ENCODE measurements at places on chromosomes 2 and 18. TPM values are rescaled to one million over a fixed set of nuclear protein-coding genes. Genes with fewer than 3 reads are reported as not detected.

DNA sequence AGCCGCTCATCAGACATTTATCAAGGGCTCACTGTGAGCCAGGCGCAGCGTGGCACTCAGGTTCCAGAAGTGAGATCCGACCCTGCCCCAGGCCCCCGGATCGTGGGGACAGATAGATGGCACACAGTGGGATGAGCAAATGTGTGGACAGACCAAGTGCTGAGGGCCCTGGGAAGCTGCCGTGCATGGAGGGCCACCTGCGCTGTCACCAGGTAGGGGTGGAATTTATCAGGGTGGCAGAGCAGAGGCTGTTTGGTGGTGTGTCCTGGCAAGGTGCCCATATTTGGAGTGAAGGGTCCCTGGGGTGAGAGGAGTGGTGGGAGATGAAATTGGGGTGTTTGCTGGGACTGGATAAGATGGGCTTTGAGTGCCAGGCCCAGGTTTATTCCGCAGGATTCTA is 92.8 kb upstream of the HS6ST1 start:
- no peak for DNase-seq
- no peak overlapping the region for H3K27ac ChIP-seq
- no peaks in the 10 kb centered on the region for H3K36me3 ChIP-seq
- H3K4me1 ChIP-seq: no peaks in the 10 kb centered on the region

DNA sequence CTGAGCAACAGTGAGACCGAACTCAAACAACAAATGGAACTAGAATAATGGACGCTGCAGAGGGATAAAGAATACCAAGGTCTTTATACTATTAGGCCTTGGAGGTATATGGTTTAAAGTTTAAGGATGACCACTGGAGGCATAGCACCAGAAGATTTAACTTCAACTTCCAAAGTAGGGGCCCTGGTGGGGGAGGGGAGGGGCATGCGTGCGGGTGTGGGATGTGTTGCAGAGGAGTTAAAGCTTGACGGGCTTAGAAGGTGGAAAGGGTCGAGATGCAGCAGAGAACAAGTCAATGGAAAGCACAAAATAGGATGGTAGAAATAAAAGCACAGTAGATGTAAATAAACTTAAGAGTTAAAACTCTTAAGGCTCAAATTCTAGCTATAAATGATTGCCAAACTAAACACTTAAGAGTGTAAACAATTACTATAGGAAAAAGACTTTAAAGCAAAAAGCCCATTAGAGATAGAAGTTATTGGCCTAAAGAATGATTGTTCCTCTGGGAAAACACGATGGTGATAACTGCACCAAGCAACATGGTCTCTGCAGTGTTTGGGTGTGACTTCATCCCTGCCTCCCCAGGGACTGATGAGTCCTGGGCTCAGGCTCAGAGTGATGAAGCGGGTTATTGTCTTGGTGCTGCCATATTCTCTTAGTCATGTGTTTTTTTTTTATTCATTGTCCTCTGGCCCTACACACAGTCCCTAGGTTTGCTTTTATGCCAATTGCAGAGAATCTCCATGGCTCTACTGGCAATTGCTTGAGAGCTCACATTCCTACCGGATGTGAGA is 13.0 kb downstream of the RRM2 start:
- peaks cover 36% of the 10 kb centered on the region for H3K36me3 ChIP-seq
- H3K27me3 ChIP-seq: no peaks in the 10 kb centered on the region
- peaks cover 8% of the 10 kb centered on the region for H3K4me1 ChIP-seq
- no peak for DNase-seq
- peak overlapping the region; percentile 12 for H3K27ac ChIP-seq

DNA sequence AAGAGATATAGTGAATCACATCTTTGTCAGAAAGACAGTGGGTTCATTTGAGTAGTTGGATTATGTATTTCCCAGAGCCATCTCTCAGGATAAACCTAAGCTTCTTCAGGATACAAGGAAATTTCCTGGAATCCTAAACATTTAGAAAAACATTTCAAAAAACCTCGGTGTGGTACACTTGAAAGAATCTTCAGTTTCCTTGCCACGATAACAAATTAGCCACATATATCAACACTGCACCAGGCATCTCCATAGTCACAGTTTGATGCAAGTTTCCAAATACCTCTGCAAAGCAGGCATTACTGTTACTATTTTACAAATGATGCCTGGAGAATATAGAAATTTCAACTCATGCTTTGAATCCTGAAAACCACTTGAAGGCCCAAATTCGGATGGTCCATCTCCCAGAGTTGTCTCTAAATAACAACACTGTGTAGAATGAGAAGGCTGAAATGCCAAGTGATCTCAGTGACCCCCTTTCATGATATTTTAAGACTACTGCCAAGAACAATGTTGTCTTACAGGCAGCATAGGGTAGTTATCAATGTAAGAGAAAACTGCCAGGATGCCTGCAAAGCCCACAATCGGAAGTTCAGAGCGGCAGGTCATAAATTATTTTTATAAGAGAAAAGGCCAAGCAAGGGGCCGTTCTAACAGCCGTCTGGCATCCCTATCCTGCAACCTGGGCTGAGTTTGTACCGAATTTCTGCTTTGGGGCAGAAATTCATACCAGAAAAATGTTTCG is 307.9 kb downstream of the TXNL1 start:
- no peak overlapping the region for H3K27ac ChIP-seq
- no peaks in the 10 kb centered on the region for H3K27me3 ChIP-seq
- H3K36me3 ChIP-seq: no peaks in the 10 kb centered on the region
- no peak for DNase-seq
- no peak overlapping the region for H3K4me3 ChIP-seq

DNA sequence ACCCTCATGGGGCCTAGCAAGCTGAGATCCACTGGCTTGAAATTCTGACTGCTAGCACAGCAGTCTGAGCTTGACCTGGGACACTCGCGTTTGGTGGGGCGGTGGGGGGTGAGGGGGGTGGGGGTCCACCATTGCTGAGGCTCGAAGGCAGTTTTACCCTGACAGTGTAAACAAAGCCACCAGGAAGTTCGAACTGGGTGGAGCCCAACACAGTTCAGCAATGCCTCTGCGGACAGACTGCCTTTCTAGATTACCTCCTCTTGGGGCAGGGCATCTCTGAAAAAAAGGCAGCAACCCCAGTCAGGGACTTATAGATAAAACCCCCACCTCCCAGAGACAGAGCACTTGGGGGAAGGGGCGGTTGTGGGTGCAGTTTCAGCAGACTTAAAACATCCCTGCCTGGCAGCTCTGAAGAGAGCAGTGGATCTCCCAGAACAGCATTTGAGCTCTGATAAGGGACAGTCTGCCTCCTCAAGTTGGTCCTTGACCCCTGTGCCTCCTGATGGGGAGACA is 149.7 kb upstream of the TANK start:
- H3K4me3 ChIP-seq: no peak overlapping the region
- no peak for DNase-seq
- H3K27me3 ChIP-seq: peaks cover 12% of the 10 kb centered on the region
- peaks cover 5% of the 10 kb centered on the region for H3K36me3 ChIP-seq
- H3K27ac ChIP-seq: no peak overlapping the region

Gene TPGS2
- 83.2 TPM for total RNA-seq

DNA sequence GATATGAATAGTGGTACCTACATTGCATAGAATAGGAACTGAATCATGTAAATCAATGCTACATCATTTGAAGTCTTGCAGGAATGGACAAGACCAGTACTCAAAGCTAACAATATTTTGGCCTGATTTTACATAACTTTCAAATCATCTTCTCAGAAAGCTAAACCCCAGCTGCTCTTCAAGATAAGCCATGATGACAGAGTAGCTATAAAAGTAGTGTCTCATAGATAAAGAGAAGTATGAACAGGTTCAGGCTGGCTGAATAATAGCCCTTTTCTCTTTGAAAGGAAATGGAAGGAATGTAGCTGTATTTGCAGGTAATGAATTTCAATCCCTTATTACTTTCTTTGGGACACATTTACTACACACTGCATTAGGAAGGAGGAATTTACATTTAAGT is 28.2 kb downstream of the TSPYL6 start:
- peaks cover 13% of the 10 kb centered on the region for H3K36me3 ChIP-seq
- no peaks in the 10 kb centered on the region for H3K4me1 ChIP-seq
- no peak overlapping the region for H3K4me3 ChIP-seq
- no peaks in the 10 kb centered on the region for H3K27me3 ChIP-seq

DNA sequence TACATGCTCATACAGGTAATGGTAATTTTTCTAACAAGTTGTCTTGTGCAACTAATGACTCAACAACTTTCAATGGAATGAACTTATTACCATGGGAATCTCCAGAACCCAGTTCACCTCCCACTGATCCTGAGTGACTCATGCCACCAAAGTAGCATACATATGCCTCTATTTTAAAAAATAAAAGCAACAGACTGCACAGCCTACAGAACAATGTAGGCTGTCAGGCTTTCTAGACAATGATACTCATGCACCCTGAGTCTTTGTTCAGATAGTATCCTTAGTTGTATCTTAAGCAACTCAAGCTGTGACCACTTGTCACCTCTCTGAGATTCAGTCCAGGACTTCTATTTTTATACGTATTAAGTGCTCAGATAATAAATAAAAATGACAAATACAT is 531.0 kb upstream of the SETBP1 start:
- H3K4me3 ChIP-seq: no peak overlapping the region
- H3K27ac ChIP-seq: no peak overlapping the region
- H3K36me3 ChIP-seq: no peaks in the 10 kb centered on the region

Gene NYAP2
- total RNA-seq: not detected

DNA sequence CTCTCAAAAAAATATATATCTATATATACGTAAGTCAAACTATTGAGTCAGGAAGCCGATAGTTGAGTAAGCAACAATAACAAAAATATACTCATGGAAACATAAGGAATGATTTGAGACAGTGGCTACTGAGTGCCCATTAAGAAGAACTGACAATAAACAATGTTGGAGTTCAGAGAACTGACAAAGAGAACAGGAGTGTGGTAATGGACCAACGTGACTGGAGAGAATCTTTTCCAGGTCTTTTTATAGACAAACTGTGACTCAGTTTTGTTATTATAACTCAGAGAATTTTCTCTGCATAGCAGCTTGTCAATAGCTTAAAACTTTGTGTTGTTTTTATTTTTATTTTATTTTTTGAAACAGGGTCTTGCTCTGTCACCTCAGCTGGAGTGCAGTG is 4.6 kb upstream of the GALM start:
- no peak overlapping the region for H3K27ac ChIP-seq
- no peak for DNase-seq
- no peaks in the 10 kb centered on the region for H3K27me3 ChIP-seq
- H3K4me3 ChIP-seq: no peak overlapping the region
- peaks cover 3% of the 10 kb centered on the region for H3K36me3 ChIP-seq

DNA sequence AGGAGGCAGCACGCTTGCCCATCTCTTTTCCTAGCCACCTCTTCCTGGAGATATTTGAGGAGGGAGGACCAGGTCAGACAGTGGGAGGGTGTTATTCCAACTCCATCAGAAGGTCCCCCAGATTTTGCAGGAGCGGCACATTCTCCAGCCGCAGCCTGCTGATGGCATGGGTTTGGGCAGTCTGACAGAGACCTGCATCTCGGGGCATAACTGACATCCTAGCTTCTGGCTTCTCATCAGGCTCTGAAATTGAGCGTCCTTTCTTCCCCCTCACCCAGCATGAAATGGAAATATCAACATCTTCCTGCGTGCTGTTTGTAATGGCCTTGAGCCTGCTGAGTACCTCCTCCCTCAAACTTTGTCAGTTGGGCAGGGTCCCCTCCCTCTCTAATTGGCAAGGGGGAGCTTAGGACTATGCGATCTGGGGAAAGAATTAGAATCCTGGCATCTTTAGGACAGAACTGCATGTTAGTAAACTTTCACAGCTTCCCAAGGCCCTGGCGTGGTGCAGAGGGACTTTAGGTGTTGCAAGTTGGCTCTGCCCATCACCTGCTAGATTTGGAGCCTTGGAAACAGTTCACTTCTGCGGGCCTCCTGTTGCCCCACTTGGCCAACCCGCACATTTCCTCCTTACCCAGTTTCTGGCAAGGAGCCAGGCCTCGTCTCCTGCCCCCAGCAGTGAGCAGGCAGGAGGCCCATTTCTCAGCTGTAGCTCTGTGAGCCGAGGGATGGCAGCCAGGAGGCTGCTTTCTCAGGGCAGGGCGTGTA is 2.2 kb downstream of the ITM2C start:
- peak overlapping the region; percentile 69 for H3K27ac ChIP-seq
- H3K36me3 ChIP-seq: peaks cover 3% of the 10 kb centered on the region
- H3K27me3 ChIP-seq: no peaks in the 10 kb centered on the region
- H3K4me3 ChIP-seq: peak overlapping the region; percentile 87
